CD4-positive, alpha-beta memory T cell (primary cell): ENCODE measurements at places on chromosomes 12 and 14. TPM values are rescaled to one million over a fixed set of nuclear protein-coding genes. Genes with fewer than 3 reads are reported as not detected.

- DNase-seq, result no peak
These were observed 510.4 kb downstream of the SLC16A7 start for GRCh38 chr12:60106214-60106613.

DNA sequence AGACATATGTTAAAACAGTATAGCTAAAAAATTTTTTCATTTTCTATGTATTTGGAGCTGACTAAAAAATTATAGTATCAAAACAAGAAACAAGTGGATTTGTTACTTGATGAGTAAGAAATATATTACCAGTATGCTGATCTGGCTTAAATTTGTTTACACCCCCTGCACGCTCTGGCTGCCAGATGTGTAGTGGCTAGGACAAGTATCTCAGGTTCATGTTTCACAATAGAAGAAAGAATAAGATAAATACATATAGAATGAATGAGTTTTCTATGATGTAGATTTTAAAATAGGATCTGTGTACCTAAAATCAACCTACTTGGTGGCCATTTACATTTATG is 13.1 kb downstream of the NAA30 start:
- no peak for DNase-seq

DNA sequence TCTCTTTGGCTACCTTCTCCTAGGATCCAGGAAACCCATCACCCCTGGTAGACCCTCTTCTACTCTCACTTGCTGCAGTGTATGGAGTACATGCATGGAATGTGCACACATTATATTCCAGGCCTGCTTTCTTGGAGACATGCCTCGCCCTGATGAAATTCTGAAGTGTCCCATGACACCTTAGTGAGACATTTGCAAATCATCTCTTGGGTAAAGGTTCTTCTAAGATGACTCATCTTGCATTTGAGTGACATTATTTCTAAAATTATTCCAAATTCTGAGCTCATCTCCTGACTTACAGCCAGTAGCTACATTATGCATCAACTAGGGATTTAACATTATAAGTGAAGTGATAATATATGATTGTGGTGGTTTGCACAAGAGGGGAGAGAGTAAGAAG is 49.8 kb downstream of the SDR9C7 start:
- DNase-seq, result no peak

GRCh38 chr14:22152161-22152870 is 436.7 kb downstream of the DAD1 start:
- no peak for DNase-seq

GRCh38 chr12:55694651-55695050 is 13.1 kb downstream of the ITGA7 start:
- no peak for DNase-seq

- no peak for DNase-seq
These were observed 325.9 kb downstream of the ADAMTS20 start for GRCh38 chr12:43226151-43226550.

DNA sequence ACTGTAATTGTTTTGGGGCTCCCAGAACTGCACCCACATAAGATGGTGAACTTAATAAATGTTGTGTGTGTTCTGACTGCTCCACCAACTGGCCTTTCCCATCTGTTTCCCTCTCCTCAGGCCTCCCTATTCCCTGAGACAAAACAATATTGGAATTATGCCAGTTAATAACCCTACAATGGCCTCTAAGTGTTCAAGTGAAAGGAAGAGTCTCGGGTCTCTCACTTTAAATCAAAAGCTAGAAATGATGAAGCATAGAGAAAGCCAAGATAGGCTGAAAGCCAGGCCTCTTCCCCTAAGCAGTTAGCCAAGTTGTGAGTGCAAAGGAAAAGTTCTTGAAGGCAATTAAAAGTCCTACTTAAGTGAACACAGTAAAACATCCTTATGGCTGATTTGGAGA is 13.4 kb downstream of the ACOT6 start:
- no peak for DNase-seq

DNA sequence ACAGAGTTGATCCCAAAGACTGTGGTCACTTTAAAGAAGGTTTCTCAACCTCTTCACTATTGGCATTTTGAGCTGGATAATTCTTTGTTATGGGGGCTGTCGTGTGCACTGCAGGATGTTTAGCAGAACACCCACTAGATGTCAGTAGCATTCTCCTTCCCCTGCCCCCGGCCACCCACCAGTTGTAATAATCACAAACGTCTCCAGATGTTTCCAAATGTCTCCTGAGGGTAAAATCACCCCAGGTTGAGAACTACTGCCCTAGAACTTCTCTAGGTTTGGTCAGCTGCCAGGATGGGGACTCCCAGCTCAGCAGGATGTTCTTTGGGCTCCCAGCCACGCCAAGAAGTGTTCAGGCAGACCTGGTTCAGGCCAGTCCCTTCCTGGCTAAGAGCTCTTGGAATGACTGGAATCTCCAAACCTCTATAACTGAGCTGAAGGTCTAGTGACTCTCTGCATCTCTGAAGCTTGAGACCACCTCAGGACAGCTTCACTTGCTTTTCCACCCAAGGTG is 12.5 kb upstream of the AJUBA start:
- DNase-seq, result no peak

FAIM2 gene
- total RNA-seq, result 0.17 TPM

CCDC196 gene
- not detected for total RNA-seq

PRICKLE1 gene
- total RNA-seq, result not detected

RTL1 gene
- total RNA-seq, result not detected

RPS6KL1 gene
- 2.9 TPM for total RNA-seq
